Activated CD8-positive, alpha-beta T cell treated with anti-CD3 and anti-CD28 coated beads, Interleukin-2, amount 10 ng/mL, durations not matched to agents 7 days and 5 days (primary cell): ENCODE measurements at places on chromosomes 12 and 14. TPM values are rescaled to one million over a fixed set of nuclear protein-coding genes. Genes with fewer than 3 reads are reported as not detected.

Gene ARID2
- 49.0 TPM for total RNA-seq

Gene FICD
- total RNA-seq, result 5.2 TPM

Gene HOXC12
- not detected for total RNA-seq

Gene PSMA6
- 266 TPM for total RNA-seq

Gene GZMH
- 9.0 TPM for total RNA-seq

Gene MAP3K9
- total RNA-seq, result 7.0 TPM

Gene CBLN3
- total RNA-seq, result 1.3 TPM

Gene RNASE1
- not detected for total RNA-seq

Gene ARL1
- 40.1 TPM for total RNA-seq

Gene UBE3B
- total RNA-seq, result 32.0 TPM

Gene DCAF4
- total RNA-seq, result 18.1 TPM

Gene GPR162
- 0.34 TPM for total RNA-seq

Gene CDCA3
- 115 TPM for total RNA-seq

Gene AP1G2
- total RNA-seq, result 267 TPM

Gene KRT83
- not detected for total RNA-seq

Gene RNASE4
- 0.63 TPM for total RNA-seq

Gene BCL2L14
- total RNA-seq, result 3.1 TPM

Gene TDRD9
- 2.7 TPM for total RNA-seq

Gene SMIM41
- not detected for total RNA-seq

Gene RNFT2
- 11.8 TPM for total RNA-seq

Gene PLXNC1
- total RNA-seq, result 45.6 TPM

Gene ZFHX2
- 1.5 TPM for total RNA-seq

Gene PDE3A
- total RNA-seq, result not detected

Gene PITPNM2
- total RNA-seq, result 17.7 TPM

Gene GARIN6
- total RNA-seq, result not detected

Gene CNTN1
- total RNA-seq, result not detected

Gene ASCL1
- total RNA-seq, result not detected

Gene OR4K14
- total RNA-seq, result not detected

Gene TEX52
- 0.29 TPM for total RNA-seq

Gene SMCO2
- total RNA-seq, result not detected

Gene PLEKHA5
- 3.7 TPM for total RNA-seq

Gene KNTC1
- 147 TPM for total RNA-seq

Gene ADGRD1
- total RNA-seq, result not detected

Gene CFAP251
- total RNA-seq, result 0.70 TPM

Gene EIF5
- 241 TPM for total RNA-seq

Gene KCNA5
- total RNA-seq, result not detected

Gene NEUROD4
- not detected for total RNA-seq

Gene GALNT16
- not detected for total RNA-seq

Gene KRT85
- not detected for total RNA-seq

Gene KRT3
- not detected for total RNA-seq

Gene SLC41A2
- 2.0 TPM for total RNA-seq

Gene GPR135
- total RNA-seq, result 1.8 TPM

Gene GALNT8
- total RNA-seq, result 0.84 TPM

Gene OAS2
- total RNA-seq, result 242 TPM

Gene CNPY2
- total RNA-seq, result 113 TPM

Gene YAF2
- 32.9 TPM for total RNA-seq

Gene IRAK4
- total RNA-seq, result 32.9 TPM

Gene DLK1
- total RNA-seq, result not detected

Gene TMTC1
- total RNA-seq, result not detected

Gene MMP17
- not detected for total RNA-seq
